ENCODE measurements at places on chromosomes 2 and 18. TPM values are rescaled to one million over a fixed set of nuclear protein-coding genes. Genes with fewer than 3 reads are reported as not detected.

RFTN2 gene
- total RNA-seq = 0.09 TPM

VIT gene
- total RNA-seq = not detected

SPDYA gene
- total RNA-seq = 0.83 TPM

GPR39 gene
- total RNA-seq = not detected

GNLY gene
- total RNA-seq = 7.7 TPM

OTOF gene
- 2.6 TPM for total RNA-seq

DAW1 gene
- total RNA-seq = not detected

BCL11A gene
- total RNA-seq = 0.07 TPM

RAB6C gene
- total RNA-seq = 0.09 TPM

- no peak for DNase-seq
- H3K4me1 ChIP-seq = no peaks in the 10 kb centered on the region
- no peaks in the 10 kb centered on the region for H3K36me3 ChIP-seq
These were observed 21.6 kb upstream of the SP3 start for GRCh38 chr2:173986805-173987204.

DNA sequence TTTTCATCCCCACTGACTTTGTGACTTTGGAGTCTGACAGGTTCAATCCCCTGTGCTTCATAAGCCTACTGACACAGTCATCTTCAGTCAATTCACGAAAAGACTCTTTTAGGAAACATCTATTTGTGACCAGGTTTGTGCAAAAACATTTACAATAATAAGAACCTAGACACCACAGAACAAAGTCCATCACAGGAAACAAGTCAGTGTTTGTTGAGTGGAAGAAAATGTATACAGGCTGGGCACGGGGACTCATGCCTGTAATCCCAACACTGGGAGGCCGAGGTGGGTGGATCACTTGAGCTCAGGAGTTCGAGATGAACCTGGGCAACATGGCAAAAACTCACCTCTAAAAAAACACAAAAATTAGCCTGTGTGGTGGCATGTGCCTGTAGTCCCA lies 49.7 kb downstream of the TGFA start:
- no peak for DNase-seq
- H3K4me1 ChIP-seq = no peaks in the 10 kb centered on the region
- H3K4me3 ChIP-seq = no peak overlapping the region
- H3K27ac ChIP-seq = no peak overlapping the region

- no peak overlapping the region for H3K4me3 ChIP-seq
- H3K36me3 ChIP-seq = no peaks in the 10 kb centered on the region
- H3K27me3 ChIP-seq = no peaks in the 10 kb centered on the region
- H3K27ac ChIP-seq = no peak overlapping the region
- no peaks in the 10 kb centered on the region for H3K4me1 ChIP-seq
- DNase-seq = peak; percentile 55
These were observed 29.7 kb downstream of the CCDC141 start for GRCh38 chr2:179020156-179020750.

- H3K27ac ChIP-seq = no peak overlapping the region
- peaks cover 6% of the 10 kb centered on the region for H3K27me3 ChIP-seq
- DNase-seq = no peak
These were observed 209.1 kb downstream of the TFCP2L1 start for GRCh38 chr2:121075641-121076497.

GRCh38 chr2:103789381-103790095 lies 1027.7 kb downstream of the TMEM182 start:
- no peak overlapping the region for H3K4me3 ChIP-seq
- H3K27ac ChIP-seq = no peak overlapping the region
- H3K27me3 ChIP-seq = no peaks in the 10 kb centered on the region
- no peaks in the 10 kb centered on the region for H3K4me1 ChIP-seq
- DNase-seq = no peak

- H3K4me3 ChIP-seq = no peak overlapping the region
- H3K27ac ChIP-seq = no peak overlapping the region
- H3K36me3 ChIP-seq = no peaks in the 10 kb centered on the region
These were observed 79.3 kb downstream of the ADCYAP1 start for GRCh38 chr18:984004-984403.

DNA sequence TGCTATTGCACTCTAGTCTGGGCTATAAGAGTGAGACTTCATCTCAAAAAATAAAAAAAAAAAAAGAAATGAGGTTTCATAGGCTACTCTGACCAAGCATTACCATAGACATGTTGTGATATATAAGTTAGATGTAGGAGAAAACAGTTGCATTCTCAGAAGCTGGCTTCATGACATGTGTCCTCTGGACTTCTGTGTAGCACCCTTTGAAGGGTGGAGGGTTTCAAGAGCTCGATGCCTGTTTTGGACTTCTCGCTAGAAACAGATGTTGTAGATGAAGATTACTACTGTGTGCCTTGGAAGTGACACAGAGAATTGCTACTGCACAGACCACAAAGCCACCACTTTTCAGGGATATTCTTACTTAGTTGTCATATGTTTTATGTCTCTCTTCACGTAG lies 91.0 kb downstream of the TMEM247 start:
- no peaks in the 10 kb centered on the region for H3K27me3 ChIP-seq
- H3K4me1 ChIP-seq = no peaks in the 10 kb centered on the region
- H3K27ac ChIP-seq = no peak overlapping the region

DNA sequence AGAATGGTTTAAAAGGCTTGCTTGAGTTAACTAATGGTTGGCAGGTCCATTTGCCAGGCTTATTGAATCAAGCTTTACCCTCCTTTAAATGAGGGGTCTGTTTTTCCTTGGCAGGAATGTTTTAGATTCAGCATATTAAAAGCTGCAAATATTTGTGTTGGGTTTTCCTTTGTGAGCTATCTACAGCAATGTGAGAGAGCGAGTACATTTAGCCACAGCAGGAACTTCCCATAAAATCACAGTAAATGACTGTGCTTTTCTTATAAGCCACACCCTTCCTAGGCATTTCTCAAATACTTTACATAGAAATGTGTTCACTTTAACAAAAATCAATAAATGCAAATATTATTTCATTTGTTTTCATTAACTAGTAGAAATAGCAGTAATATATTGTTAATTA lies 23.9 kb downstream of the CALCRL start:
- no peaks in the 10 kb centered on the region for H3K4me1 ChIP-seq
- no peak overlapping the region for H3K27ac ChIP-seq
- H3K4me3 ChIP-seq = no peak overlapping the region
- H3K36me3 ChIP-seq = no peaks in the 10 kb centered on the region

DNA sequence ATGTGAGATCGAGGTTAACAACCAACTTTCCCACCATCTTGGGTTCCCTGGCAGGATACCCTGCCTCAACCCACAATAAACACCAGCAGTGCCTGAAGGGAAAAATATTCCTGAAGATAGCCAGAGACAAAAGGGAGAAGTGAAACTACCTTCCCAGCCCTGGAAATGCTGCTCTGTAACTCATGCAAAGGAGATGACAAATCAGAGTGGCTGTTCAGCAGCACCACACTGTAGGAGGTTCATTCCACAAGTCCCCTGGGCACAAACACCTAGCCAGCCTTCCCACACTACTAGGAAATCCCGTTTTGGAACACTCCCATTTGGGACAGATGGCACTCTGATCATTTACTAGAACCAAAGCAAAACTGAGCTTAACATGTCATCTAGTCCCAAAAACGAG lies 190.7 kb upstream of the RBBP8 start:
- no peak for DNase-seq
- no peak overlapping the region for H3K27ac ChIP-seq
- H3K4me1 ChIP-seq = no peaks in the 10 kb centered on the region
- no peaks in the 10 kb centered on the region for H3K36me3 ChIP-seq
- H3K27me3 ChIP-seq = no peaks in the 10 kb centered on the region
- H3K4me3 ChIP-seq = no peak overlapping the region

GRCh38 chr2:112798979-112799975 lies 15.0 kb upstream of the IL1A start:
- no peaks in the 10 kb centered on the region for H3K27me3 ChIP-seq
- no peaks in the 10 kb centered on the region for H3K4me1 ChIP-seq
- H3K27ac ChIP-seq = no peak overlapping the region
- DNase-seq = no peak
- no peak overlapping the region for H3K4me3 ChIP-seq
- no peaks in the 10 kb centered on the region for H3K36me3 ChIP-seq

- H3K36me3 ChIP-seq = no peaks in the 10 kb centered on the region
- no peaks in the 10 kb centered on the region for H3K27me3 ChIP-seq
- H3K4me3 ChIP-seq = no peak overlapping the region
- no peak for DNase-seq
- no peaks in the 10 kb centered on the region for H3K4me1 ChIP-seq
These were observed 42.7 kb upstream of the RND3 start for GRCh38 chr2:150530168-150530567.

GRCh38 chr2:65800998-65801397 lies 368.6 kb upstream of the SPRED2 start:
- no peaks in the 10 kb centered on the region for H3K4me1 ChIP-seq
- H3K27me3 ChIP-seq = no peaks in the 10 kb centered on the region
- no peak overlapping the region for H3K4me3 ChIP-seq
- no peak overlapping the region for H3K27ac ChIP-seq
- H3K36me3 ChIP-seq = no peaks in the 10 kb centered on the region
- no peak for DNase-seq

GRCh38 chr2:237701033-237701858 lies 73.9 kb downstream of the LRRFIP1 start:
- no peaks in the 10 kb centered on the region for H3K36me3 ChIP-seq
- H3K27me3 ChIP-seq = no peaks in the 10 kb centered on the region
- H3K4me1 ChIP-seq = peaks cover 99% of the 10 kb centered on the region
- no peak for DNase-seq

- H3K27me3 ChIP-seq = no peaks in the 10 kb centered on the region
- DNase-seq = no peak
- H3K4me1 ChIP-seq = no peaks in the 10 kb centered on the region
- no peak overlapping the region for H3K4me3 ChIP-seq
These were observed 62.5 kb downstream of the RPRM start for GRCh38 chr2:153416071-153416470.

DNA sequence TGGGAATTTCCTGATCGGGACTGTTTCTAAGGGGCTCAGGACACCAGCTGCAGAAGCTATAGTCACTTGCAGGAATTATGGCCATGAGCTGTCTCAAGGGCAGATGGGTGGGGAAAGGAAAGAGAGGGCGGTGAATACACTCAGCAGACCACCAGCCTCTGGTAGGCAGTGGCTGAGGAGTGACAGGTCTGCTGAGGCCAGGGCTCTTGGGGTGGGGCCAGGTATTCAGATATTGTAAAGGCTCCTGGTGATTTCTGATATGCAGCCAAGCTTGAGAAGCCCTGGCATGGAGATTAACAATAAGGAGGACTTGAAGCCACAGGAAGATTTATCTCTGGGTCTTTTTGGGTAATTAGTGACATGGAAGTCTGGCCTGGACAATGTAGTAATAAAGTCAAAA lies 145.3 kb upstream of the AQP4 start:
- no peak overlapping the region for H3K27ac ChIP-seq
- H3K27me3 ChIP-seq = no peaks in the 10 kb centered on the region
- H3K36me3 ChIP-seq = no peaks in the 10 kb centered on the region
- no peak overlapping the region for H3K4me3 ChIP-seq
- no peak for DNase-seq
- no peaks in the 10 kb centered on the region for H3K4me1 ChIP-seq

GRCh38 chr2:160651416-160652200 lies 158.0 kb upstream of the RBMS1 start:
- no peak overlapping the region for H3K4me3 ChIP-seq
- no peaks in the 10 kb centered on the region for H3K36me3 ChIP-seq
- H3K4me1 ChIP-seq = peaks cover 22% of the 10 kb centered on the region
- DNase-seq = no peak
- H3K27me3 ChIP-seq = peaks cover 3% of the 10 kb centered on the region

- no peak for DNase-seq
- H3K27ac ChIP-seq = no peak overlapping the region
- no peaks in the 10 kb centered on the region for H3K27me3 ChIP-seq
- H3K36me3 ChIP-seq = no peaks in the 10 kb centered on the region
These were observed 176.6 kb upstream of the SKOR2 start for GRCh38 chr18:47427923-47428637.

DNA sequence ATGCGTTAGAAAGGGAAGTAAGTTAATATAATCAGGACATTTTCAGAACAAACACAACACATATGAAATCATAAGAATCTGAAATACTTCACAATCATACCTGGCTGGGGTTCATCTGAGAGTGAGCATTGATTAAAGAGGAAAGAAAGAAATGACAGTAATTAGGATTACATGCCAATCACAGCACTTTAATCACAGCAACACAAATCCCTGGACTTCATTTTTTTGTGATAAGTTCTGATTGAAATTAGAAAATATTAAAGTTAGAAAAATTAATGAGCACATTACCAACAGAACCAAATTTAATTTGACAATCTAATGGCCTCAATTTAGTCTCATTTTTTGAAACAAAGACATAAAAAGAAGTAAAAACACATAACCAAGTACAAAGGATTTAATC lies 121.9 kb downstream of the LRP2 start:
- no peak for DNase-seq
- H3K27ac ChIP-seq = no peak overlapping the region
- H3K4me3 ChIP-seq = no peak overlapping the region
- H3K4me1 ChIP-seq = no peaks in the 10 kb centered on the region
- H3K36me3 ChIP-seq = no peaks in the 10 kb centered on the region

- H3K36me3 ChIP-seq = no peaks in the 10 kb centered on the region
- H3K27me3 ChIP-seq = no peaks in the 10 kb centered on the region
- no peak for DNase-seq
- H3K27ac ChIP-seq = no peak overlapping the region
- peaks cover 43% of the 10 kb centered on the region for H3K4me1 ChIP-seq
These were observed 73.2 kb downstream of the DOCK10 start for GRCh38 chr2:224969095-224969494.

DNA sequence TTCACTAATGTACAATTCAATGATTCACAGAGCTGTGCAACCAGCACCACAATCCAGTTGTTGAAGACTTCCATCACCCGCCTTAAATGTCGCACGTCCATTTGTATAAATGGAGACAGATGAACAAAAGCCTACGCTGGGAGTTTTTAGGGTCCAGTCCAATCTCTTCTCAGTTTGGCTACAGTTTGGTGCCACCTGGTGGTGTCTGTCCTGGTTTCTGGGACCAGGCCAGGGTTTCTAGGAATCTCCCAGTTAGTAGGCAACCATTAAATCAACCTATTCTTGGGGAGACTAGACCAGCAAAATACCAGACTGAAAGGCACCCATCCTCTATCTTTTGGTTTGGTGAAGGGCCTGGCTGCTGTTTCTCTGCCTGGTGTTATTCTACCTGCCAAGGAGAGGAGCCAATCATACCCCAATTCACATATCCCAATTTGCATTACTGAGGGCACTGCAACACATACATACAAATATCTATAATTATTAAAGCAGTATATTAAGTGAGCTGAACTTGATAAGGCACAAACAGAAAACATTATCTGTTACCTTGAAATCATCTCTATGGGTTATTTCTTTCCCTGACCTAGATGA lies 3.2 kb upstream of the DDX1 start:
- no peak for DNase-seq
- no peaks in the 10 kb centered on the region for H3K27me3 ChIP-seq
- no peak overlapping the region for H3K27ac ChIP-seq
- no peak overlapping the region for H3K4me3 ChIP-seq
- H3K4me1 ChIP-seq = peaks cover 20% of the 10 kb centered on the region

- peaks cover 29% of the 10 kb centered on the region for H3K4me1 ChIP-seq
- no peak for DNase-seq
- H3K27me3 ChIP-seq = no peaks in the 10 kb centered on the region
- no peaks in the 10 kb centered on the region for H3K36me3 ChIP-seq
These were observed 60.9 kb upstream of the MGAT5 start for GRCh38 chr2:134193006-134193405.

Data from CD8-positive, alpha-beta memory T cell (primary cell).